ENCODE measurements at places on chromosomes 5 and 9.
A peak's percentile ranks its signal among the peaks of the same experiment; 100 is the strongest.

- DNase-seq: no peak
These were observed 286.6 kb downstream of the CRB2 start for GRCh38 chr9:123642291-123643278.

DNA sequence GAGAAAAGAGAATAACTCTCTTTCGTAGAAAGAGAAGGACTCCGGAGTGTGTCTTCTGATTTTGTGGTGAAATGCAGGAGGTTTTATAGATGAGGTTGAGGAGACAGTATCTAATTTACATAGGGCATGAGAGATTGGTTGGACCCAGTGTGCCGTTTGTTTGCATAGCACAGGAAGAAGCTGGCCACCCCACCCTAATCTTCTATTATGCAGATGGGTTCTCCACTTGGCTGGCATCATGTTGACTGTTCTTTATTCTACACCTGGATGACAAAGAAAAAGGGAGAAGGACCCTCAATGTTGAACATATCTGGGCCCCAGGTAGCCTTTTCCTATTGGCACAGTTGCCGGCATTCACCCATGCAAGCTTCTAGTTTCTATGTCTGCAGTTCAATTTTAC lies 23.2 kb upstream of the MINAR2 start:
- DNase-seq: no peak

DNA sequence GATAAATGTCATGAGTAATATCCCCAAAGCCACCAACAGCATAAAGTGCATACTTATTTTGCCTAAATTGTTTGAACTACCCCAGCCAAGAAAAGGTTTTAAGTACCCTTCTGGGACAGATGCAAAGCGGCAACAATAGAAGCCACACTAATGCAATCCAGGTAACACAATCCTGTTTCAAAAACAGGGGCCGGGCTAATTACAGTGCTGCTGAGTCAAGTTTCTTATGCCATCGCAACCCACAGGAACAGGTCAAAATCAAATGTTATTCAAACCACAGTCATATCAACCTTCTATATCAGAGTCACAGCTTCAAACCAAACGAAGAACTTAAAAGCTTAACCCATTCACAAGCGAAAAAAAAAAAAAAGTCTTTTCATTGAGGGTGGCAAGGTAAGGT lies 28.3 kb downstream of the EBF1 start:
- no peak for DNase-seq

DNA sequence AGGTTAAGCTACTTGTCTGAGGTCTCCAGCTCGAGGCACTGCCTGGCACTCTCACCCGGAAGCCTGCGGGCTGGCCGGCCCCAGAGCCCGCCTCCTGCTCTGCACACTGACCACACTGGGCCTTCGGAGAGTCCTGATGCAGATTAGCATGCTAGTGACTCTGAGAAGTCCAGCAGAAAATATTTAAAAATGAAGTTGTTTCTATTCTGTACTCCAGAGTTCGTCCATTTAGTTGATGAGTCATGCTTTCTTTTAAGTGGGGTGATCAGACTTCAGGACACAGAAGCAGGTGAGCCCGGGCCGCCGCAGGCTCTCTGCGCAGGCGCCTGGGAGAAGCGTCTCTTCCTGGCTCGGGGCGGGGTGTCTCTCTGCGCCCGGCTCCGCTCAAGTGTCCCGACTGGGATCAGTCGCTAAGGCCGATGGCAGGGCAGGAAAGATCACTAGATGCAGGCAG lies 32.5 kb downstream of the FAM240B start:
- DNase-seq: peak; percentile 4

- DNase-seq: peak; percentile 58
These were observed 502 bp upstream of the CERCAM start for GRCh38 chr9:128420060-128420650.

- no peak for DNase-seq
These were observed 18.7 kb downstream of the HK3 start for GRCh38 chr5:176880366-176881020.

DNA sequence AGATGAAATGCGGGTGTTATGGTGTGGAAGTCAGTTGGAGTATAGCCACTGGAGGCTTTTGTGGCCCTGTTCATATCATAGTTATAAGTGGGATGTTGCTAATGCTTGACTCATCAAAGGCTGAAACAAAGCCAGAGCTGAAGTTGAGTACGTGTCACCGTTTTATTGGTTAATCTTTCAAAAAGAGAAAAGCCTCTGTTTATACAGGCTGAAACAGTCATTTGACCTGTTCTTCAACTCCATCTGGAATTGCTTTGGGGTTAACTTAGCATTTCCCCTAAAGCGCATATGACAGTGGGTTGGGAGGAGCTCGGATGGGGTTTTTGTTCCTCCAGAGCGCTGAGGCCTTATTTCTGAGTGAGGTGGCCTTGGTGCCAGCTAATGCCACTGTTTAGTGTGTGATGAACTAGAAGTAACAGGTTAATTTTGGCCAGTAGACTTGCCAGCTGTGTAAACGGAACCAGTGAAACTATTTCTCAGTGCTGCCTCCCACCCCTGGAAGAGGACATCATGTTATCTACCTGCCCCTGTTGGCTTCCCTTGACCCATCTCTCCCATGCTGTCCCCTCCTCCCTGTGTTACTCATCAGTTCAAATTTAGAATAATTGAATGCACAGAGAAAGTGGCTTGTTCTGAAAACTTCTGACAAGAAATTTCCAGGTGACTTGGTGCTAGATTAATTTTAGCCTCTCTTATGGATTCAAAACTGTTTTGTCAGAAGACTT lies 34.2 kb downstream of the MTAP start:
- DNase-seq: no peak

GRCh38 chr9:120688758-120689157 lies 25.5 kb downstream of the MEGF9 start:
- DNase-seq: no peak

DNA sequence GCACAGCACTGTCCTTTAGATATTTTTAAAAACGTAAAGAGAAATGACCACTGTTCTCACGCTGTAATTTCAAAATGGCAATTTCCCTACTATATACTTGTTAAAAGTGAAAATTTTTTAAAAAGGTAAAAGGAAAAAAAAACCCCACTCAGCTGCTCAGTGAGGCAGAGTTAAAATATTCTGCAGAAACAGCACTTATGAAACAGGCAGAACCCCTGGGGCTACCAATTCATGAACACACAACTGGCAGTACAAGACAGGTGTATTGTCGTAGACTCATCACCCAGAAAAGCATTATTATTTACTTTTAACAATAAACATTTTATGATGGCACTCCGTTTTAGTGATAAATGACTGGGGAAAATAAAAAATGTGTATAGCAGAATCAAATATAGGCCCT lies 1.5 kb upstream of the RASGRF2 start:
- DNase-seq: no peak

GRCh38 chr9:86046071-86046636 lies 53.2 kb downstream of the GOLM1 start:
- DNase-seq: no peak

GRCh38 chr5:1879292-1880263 lies 3.1 kb downstream of the IRX4 start:
- no peak for DNase-seq

GRCh38 chr9:132474253-132474652 lies 64.2 kb downstream of the CFAP77 start:
- no peak for DNase-seq

GRCh38 chr9:119052339-119053030 lies 316.8 kb downstream of the BRINP1 start:
- no peak for DNase-seq

DNA sequence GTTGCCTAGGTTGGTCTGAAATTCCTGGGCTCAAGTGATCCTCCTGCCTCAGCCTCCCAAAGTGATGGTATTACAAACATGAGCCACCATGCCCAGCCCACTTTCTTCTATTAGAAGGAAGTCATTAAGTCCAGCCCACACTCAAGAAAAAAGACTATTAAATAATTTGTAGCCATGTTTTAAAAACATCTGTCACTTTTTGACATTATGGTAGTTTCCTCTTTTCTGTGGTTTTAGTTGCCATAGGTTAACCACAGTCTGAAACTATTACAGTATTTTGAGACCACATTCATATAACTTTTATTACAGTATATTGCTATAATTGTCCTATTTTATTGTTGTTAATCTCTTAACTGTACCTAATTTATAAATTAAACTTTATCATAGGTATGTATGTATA lies 31.9 kb upstream of the C5orf24 start:
- DNase-seq: no peak

DNA sequence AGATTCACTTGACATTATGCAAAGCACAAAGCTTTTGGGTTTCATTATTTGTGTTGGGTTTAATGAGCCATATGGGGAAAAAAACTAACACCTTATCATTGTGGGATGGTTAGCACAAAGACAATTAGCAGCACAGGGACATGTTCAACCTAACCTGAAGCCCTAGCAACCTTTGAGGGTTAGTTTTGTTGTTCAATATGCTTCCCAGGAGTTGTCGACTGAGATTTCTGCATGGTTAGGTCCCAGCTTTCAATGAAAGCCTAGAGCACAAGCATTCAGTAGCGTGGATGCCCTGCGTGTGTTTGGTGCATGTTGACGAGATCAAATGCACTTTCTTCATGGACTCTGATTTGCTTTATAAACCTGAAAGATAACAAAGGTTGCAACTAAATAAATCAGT lies 565.2 kb upstream of the TLE4 start:
- DNase-seq: no peak

- DNase-seq: no peak
These were observed 7.0 kb upstream of the GPR21 start for GRCh38 chr9:123026425-123026824.

All from T-helper 9 cell (primary cell).